ENCODE measurements at places on chromosomes 7 and 10.

DNA sequence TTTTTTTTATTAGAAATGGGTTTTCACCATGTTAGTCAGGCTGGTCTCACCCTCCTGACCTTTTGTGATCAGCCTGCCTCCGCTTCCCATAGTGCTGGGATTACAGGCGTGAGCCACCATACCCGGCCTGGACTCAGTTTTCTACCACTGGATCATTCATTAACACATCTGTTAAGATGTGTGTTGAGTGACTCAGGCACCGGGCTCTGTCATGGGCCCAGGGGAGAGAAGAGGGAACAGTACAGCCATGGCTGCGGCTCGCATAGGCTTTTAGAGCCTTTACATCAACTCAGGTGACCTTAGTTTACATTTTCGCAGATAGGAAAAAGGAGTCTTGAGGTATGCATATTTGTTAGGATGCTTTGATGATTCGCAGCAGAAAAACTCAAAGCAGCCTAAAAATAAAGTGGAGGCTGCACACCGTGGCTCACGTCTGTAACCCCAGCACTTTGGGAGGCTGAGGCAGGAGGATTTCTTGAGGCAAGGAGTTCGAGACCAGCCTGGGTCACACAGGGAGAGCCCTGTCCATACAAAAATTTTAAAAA is 3.1 kb upstream of the ARPC1B start:
- DNase-seq: no peak

- no peak for DNase-seq
These were observed 458.8 kb upstream of the GHITM start for GRCh38 chr10:83680470-83680891.

GRCh38 chr10:42980553-42981357 is 96.1 kb upstream of the RET start:
- DNase-seq: no peak

DNA sequence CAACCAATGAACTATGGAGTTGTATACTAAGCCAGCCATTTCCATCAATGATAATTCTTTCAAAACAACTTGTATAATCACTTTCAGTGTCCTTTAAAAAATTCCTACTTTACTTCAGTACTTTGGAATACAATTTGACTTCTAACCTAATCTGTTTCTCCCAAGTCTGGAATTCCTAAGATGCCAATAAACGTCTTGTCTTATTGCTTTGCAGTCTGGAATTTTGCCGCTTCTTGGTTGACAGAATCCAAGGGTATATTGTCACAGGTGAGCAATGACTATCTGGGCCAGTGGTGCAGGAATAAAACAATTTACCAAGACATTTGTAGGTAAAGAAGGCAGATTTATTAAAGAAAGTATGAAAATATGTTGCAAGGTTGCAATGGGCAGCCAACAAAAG is 21.8 kb downstream of the RP9 start:
- DNase-seq: no peak

DNA sequence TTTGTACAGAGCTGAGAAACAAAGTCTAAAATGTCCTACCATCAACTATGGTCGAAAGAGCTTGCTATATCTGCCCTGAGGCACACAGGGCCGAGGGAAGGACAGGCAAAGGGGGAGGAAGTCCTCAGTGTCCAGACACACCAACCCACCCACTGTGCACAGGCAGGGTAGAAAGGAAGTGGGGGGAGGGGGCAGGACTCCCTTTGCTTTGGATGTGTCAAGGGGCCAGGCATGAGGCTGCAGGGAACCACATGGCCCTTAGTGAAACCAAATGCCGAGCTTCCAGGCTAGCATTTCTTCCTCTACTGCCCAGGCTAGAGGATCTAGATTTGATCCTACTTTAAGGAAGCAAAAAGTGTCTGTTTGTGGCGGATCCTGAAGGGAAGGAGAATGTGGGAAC is 28.6 kb downstream of the KCNH2 start:
- DNase-seq: no peak

DNA sequence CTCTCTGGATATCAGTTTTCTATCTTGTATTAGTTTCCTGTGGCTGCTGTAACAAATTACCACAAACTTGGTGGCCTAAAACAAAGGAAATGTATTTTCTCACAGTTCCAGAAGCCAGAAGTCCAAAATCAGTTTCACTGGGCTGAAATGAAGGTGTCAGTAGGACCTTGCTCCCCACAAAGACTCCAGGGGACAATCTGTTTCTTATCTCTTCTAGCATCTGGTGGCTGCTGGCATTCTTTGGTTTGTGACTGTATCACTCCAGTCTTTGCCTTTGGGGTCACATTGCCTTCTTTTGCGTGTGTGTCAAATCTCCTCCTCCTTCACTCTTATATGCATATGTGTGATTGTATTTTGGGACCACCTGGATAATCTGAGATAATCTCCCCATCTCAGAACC is 153.0 kb upstream of the PRPS1L1 start:
- DNase-seq: no peak

GRCh38 chr10:30454744-30455510 is 20.9 kb downstream of the MAP3K8 start:
- DNase-seq: no peak

GRCh38 chr10:130459011-130459410 is 322.8 kb downstream of the GLRX3 start:
- no peak for DNase-seq

GRCh38 chr7:50851891-50852290 is 69.2 kb upstream of the GRB10 start:
- no peak for DNase-seq

DNA sequence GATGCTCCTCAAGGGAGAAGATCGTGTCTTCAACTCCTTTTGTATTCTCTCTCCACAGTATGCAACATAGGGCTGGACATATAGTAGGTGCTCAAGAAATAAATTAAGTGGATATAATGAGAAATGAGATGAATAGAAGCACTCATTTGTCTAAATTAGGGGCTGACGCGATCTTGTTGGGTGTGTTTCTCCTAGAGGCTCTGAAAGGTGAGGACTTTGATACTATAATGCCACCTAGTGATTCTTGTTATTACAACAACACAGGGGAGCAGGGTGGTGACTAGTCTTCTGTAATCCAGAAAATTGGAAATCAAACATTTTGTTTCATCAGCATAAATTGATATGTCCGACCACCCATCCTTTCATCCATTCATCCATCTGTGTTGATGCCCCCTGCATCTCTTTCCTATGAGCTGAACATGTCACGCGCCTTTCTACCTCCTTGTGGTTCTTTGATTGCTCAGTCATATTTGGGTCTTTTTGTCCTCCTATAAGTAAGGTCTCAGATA is 3.5 kb upstream of the CFAP58 start:
- no peak for DNase-seq

- no peak for DNase-seq
These were observed 96.1 kb upstream of the MKLN1 start for GRCh38 chr7:131231381-131232220.

DNA sequence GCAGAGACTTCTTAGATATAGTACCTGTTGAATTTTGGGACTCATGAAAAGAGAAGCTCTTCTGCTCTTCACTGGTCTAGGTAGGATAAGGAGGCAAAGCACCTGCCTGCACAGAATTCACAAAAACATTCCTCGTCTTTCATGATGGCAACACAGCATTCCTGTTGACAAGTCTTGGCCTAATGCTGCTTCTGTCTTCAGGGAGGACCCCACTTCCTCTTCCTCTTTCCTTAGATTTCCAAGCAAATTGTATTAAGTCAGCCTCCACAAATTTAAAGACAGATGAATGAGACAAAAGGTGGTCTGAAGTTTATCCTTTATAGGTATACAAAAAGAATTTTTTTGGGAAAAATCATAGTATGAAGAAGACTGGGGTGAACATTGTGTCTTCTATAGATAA is 64.9 kb downstream of the DNAJB9 start:
- no peak for DNase-seq

GRCh38 chr10:47311193-47311931 is 10.9 kb upstream of the GDF2 start:
- DNase-seq: no peak

DNA sequence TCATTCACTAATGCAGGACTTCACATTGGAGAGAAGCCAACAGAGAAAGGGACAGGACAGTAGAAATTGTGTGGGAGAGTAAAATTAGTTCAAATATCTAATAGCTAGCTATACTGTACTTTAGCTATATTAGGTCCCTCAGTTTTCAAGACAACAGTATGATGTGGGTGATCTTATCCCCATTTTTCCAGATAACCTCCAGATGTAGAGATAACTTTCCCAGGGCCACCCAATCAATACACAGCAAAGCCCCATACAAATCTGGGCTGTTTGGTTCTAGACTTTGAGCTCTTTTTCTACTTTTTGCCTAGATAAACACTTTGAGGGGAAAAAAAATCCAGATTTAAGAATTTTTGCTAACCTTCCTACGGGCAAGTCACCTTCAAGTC is 482 bp upstream of the CLDN12 start:
- DNase-seq: no peak

GRCh38 chr7:68789597-68789996 is 808.7 kb upstream of the AUTS2 start:
- DNase-seq: no peak

DNA sequence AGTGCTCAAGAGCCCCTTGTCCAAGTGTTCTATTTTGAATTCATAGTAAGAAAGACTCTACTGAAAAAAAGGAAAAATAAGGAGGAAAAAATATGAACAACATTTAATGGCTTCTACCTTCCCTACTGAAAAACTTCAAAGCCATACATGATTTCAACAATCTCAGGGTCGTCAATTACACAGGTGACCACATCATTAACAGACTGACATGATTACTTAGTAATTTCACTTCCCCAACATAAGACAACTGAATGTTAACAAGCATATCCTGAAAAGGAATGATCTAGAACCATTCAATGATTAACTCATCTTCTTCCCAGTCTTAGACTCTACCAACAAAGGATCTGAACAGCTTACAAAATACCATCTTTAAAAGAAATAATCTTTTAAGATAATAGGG is 34.8 kb downstream of the MEOX2 start:
- no peak for DNase-seq

DNA sequence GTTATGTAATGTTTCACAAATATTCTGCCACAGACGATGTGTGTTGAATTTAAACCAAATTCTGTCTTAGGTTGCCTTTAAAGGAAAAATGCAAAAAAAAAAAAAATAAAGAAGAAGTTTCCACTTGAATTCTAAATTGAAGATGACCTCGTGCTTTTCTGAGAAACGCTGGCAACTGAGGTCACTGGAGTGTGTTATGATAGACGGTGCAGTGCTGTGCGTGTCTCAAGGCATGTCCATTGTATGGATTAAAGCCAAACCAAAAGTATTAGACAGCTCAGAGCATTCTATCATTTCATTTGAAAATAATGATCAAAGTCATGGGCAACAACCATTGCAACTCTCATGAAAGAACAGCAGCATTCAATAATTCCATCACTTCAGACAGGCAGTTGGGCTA is 483.9 kb downstream of the GRM8 start:
- no peak for DNase-seq

- DNase-seq: no peak
These were observed 362.8 kb downstream of the SFMBT2 start for GRCh38 chr10:7048061-7048460.

- no peak for DNase-seq
These were observed 2.8 kb downstream of the CRYGN start for GRCh38 chr7:151437159-151437553.

DNA sequence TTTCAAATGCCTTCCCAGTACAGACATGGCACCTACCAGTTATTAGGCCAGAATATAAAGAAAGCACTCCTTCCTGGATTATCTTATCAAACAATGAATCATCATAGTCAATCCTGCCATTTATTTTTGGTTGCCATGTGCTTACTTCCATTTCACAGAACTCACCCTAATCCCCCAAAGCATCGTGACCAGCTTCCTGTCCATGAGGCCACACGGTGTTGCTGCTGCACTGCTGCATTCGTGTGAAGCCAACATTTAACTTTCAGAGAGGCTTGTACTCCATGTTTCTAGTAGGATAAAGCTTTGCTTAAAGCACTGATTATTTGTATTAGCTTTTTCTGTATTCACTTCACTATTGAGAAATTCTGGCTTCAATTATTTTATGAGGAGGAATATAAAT is 14.4 kb downstream of the COL28A1 start:
- no peak for DNase-seq

- peak; percentile 67 for DNase-seq
These were observed 130.6 kb upstream of the BTBD16 start for GRCh38 chr10:122140461-122140902.

DNA sequence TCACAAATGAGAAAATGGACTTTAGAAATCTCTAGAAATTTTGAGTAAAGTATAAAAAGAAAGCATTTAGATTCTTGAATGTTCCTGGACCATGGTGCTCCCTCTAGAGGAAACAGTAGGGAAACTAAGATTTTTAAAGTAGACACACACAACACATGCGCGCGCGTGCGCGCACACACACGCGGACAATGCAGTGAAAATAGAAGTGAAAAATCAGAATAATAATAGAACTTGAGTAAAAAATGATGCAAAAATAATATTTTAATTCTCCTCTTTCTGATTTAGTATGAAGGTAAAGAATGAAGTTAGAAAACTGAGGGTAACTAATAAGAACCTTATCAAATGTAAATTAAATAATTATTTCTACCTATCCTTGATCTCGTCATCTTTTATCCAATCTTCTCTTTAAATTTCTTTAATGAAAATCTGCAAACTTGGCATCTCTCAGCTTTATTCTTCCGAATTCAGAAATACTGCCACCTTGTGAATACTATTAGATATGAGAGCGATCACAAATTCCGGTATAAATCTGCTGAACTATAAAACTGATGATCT is 117.0 kb upstream of the AMPH start:
- DNase-seq: no peak

DNA sequence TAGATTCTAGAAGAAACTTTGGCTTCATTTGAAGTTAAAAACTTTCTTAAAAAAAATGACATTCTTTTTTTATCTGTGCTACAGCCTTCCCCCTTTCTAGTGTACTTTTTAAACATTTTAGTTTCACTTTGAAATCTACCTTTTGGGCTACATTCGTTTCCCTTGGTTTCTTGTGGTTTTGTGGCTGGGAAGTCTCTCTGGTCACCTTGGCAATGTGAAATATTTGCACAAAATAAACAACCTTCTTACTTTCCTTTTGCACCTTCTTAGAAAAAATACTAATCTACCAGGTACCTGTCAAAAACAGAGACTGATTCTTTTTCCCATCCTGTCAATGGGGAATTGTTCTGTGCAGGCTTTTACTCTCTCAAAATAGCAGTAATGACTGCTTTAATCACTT is 350.2 kb downstream of the GATA3 start:
- no peak for DNase-seq

DNA sequence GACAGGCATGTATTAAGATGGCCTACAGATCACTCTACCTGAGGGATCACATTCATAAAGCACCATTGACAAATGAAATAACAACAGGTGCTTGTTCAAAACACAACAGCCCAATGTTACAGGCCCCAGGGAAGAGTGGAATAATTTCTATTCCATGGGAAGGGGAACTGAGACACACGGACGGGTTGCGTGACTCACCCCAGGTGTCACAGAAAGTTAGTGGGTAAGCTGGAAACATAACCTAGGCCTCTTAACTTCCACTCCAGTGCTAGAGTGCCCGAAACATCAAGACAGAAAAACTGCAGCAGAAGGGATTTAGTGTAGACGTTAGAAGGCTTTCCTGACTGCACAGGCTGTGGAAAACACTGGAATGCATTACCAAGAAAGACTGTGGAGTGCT is 48.3 kb downstream of the SLC37A3 start:
- no peak for DNase-seq
